ENCODE measurements at places on chromosomes 7 and 10.
A peak's percentile ranks its signal among the peaks of the same experiment; 100 is the strongest.

DNA sequence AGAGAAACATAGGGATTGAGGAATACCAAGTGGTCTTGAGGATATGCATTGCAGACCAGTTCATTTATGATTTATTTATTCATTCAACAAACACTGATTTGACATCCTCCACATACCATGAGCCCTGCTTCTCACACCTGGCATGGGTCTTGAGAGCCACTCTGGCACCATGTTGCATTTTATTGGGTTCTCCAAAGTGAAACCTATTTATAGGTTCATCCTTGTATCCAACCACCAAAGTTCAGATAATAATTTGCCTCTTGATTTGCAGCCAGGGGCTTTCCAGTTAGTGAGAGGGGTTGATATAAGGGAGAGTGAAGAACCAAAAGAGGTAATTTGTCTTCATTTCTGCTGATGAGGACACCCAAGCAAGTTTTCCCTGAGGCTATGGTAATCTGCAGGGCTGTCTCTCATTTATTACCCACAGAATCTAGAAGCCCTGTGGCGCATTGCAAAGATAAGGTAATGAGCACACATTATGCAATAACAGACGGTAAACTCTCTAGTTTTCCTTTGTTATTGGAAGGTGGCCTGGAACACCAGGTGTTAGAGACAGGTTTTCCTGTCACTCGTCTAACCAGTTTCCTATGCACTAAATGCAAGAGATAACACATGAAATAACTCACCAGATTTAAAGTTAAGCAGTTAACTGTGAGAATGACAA is 28.8 kb upstream of the ICA1 start:
- DNase-seq, result no peak

DNA sequence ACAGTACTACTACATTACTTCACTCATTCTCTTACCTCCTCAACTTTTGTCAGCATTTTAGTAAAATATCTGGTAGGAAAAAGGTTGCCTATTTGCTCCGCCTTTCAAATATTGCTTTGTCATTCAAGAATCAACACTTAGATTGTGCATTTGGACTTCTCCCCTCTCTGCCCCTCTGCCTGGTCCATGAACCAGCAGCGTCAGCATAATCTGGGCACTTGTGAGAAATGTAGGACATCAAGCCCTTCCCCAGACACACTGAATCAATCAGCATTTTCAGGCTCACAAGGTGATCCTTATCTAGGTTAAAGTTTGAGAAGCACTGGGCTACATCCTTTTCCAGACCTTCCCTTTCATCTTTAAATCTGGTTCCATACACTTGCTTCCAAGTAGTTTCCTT is 16.3 kb downstream of the SLC13A1 start:
- DNase-seq, result no peak

DNA sequence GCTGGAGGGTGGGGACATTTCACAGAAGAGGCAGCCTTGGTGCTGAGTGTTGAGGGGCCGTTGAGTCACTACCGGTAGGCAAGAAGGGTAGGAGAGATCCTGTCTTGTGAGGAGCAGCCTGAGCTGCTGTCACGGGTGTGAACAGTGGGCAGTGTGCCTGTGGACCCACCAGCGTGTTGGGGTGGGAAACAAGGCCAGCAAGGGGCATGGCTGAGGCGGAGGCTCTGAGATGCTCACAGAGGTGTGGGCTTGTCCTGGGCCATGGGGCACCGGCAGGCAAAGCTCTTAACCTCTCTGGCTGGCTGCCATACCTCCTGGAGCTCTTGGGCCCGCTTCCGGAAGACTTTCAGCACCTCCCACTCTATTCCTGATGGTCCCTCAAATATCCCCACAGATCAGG is 33.6 kb upstream of the SMARCD3 start:
- no peak for DNase-seq

DNA sequence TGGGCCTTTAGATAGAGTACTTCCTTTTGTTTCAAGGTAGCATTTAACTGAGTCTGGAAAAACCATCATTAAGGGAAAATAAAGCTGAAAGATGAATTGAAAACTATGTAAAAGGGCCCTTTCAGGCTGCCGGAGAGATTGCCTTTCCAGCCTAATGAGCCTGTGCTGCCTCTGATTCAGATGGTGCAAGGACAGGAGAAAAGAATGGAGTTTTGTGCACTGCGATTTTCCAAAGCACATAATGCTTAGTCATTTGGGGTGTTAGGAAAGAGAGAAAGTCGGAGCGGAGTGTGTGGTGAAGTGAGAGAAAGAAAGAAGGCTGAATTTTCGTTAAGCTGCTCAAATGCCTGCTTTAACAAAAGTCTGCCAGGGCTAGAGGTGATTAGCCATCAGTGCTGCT is 259.7 kb downstream of the PAXIP1 start:
- DNase-seq, result no peak

GRCh38 chr10:45052700-45053099 is 52.0 kb downstream of the ZNF22 start:
- DNase-seq, result no peak

GRCh38 chr7:71472962-71473361 is 341.0 kb downstream of the GALNT17 start:
- no peak for DNase-seq

DNA sequence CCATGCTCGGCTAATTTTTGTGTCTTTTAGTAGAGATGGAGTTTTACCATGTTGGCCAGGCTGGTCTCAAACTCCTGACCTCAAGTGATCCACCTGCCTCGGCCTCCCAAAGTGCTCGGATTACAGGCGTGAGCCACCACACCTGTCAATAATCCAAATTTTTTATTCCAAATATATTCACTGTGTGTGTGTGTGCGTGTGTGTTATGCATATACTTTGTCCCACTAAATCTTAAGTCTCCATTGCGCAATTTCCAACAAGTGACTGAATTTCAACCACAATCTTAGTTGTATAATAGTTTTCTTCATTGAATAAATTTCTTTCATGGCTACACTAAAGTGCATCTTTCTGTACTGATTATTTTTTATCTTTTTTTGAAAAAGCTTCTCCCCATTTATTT is 2.7 kb downstream of the KRIT1 start:
- no peak for DNase-seq

GRCh38 chr7:131008840-131009711 is 275.1 kb upstream of the KLF14 start:
- DNase-seq, result no peak

- DNase-seq, result no peak
Observed at GRCh38 chr10:48684792-48685623, at the start of gene WDFY4. Gene WDFY4 (plus strand): TSS chr10:48684873. CDS start chr10:48709733, 24,860 bp downstream.

GRCh38 chr10:91247360-91248111 is 27.1 kb downstream of the PCGF5 start:
- DNase-seq, result peak; percentile 14

GRCh38 chr7:106501605-106502580 is 159.1 kb downstream of the CCDC71L start:
- no peak for DNase-seq

- DNase-seq, result no peak
Observed at GRCh38 chr7:46369933-46370654, 449.0 kb upstream of the IGFBP3 start.

DNA sequence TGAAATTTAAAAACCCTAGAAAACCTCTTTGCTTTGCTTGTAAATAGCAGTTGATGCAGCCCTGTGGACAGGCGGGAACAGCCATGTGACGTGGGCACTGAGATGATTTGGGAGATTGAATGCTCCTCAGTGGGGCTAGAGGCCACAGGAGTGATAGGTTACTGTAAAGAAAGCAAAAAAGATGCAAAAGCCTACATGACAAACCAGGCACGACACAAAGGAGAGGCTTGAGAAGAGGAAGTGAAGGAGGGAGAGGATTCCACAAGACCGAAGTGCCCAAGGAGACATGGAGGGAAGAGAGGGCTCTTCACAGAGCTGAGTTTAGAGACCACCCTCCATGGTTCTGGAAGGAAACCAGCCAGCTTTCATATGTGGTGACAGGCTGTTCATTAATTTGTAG is 25.7 kb downstream of the IKZF1 start:
- DNase-seq, result no peak

- no peak for DNase-seq
Observed at GRCh38 chr10:94133239-94133638, 139.5 kb downstream of the PLCE1 start.

GRCh38 chr10:96229568-96230030 is 41.8 kb downstream of the BLNK start:
- DNase-seq, result peak; percentile 46

- DNase-seq, result no peak
Observed at GRCh38 chr7:33886149-33886623, 19.2 kb upstream of the BMPER start.

DNA sequence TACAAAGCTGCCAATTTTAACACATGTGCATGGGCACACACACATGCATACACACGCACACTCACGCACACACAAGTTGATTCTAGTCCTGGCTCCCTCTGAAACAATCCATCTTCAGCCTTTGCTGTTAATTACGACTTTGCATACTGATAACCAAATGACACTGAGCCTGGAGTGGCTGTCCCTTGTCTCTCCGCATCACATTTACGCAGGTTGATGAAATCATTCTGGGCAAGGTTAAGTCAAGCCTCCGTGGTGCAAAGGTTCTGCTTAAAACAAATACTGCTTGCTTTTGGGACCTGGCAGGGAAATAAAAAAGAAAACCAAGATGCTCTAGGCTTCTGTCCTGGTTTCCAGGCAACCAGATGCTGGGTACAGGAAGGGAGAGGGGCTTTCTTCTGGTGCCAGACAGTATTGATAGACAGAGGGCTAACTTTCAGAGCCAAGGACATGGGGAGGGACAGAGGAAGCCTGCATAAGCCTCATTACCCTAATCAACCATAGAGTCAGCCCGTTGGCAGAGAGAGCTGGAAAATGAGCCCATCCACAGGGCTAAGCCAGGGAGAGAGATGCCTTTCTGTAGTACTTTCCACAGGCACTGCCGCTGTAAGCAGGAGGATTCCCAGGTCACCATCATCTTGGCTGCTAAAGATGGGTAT is 233.0 kb downstream of the WDR11 start:
- DNase-seq, result no peak

DNA sequence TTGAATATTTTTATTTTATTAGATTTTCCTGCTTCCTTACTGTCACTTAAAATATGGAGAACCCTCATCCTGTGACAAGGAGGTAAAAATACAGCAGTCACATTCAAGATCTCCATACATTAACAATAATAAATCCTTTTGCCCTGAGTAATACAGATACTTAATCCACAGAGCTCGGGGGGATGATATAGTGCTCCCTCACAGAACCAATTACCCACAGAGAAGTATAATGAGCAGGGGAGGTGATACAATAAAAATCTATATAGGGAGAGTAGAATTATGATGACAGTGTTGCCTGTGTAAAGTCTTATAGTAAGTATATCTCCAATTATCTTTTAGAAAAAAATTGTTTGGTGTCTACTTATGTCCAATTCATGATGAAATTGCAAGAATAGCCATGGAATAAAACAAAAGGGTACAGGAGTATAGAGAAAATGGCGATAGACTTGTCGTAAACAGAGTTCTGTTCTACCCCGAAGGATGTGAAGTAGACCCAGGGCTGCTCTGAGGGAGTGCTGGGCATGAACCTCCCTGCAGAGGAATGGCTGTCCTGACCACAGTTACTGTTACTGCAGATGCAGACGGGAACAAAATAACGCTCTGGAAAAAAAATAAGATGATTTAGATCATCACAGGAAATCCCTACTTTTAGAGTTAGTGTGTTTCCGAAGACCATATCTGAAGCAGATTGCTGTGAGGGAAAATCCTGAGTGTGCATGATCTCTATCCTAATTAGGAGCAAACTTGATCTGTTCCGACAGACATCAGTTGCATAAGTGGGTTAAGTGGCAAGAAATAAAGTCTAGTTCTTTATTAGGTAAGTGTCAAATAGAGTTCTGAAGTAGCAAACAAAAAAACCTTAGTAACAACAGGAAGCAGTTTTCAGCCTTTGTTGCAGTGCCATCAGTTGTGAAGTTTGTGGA is 123.7 kb downstream of the KAT6B start:
- DNase-seq, result no peak

- no peak for DNase-seq
Observed at GRCh38 chr10:48671914-48672595, 12.6 kb upstream of the WDFY4 start.

DNA sequence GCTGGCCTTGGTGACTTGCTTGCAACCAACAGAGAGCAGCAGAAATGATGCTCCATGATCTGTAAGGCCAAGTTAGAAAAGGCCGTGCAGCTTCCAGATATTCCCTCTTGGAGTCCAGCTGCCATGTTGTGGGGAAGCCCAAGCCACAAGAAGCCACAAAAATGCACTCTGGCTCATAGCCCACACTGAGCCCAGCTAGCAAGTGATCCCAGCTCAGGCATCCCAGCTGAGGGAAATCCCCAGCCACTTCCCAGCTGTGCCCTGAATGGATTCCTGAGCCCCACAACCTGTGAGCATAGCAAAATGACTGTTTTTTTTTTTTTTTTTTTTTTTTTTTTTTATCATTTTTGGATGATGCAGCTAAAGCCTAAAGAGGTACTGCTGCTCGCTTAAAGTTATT is 11.1 kb upstream of the SDK1 start:
- DNase-seq, result no peak

All from T-helper 2 cell (primary cell).